Stimulated activated CD8-positive, alpha-beta memory T cell treated with anti-CD3 and anti-CD28 coated beads, Interleukin-4, amount 100 ng/mL, for 1 hour (primary cell): ENCODE measurements at places on chromosomes 7 and 10.

GRCh38 chr10:104049504-104050250 lies 36.0 kb downstream of the COL17A1 start:
- no peak for DNase-seq

GRCh38 chr10:75505293-75505692 lies 73.9 kb downstream of the LRMDA start:
- DNase-seq = no peak

DNA sequence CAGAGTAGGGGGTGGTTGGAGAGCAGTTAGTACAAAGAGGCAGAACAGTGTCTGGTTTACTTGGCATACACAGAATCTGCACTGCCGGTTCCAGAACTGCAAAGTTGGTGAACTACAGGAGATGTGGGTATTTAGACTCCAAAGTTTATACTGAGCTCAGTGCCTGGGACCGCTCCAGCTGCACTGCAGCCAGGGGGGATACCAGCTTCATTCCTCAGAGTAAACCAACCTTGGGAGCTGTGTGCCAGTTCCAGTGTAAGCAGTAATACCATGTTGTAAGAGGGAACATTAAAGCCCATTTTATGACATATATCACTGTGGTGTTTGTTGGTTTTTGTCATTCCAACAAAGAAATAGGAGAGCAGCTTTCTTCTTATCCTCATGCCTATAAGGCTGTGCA lies 23.4 kb downstream of the LOXL4 start:
- DNase-seq = no peak

DNA sequence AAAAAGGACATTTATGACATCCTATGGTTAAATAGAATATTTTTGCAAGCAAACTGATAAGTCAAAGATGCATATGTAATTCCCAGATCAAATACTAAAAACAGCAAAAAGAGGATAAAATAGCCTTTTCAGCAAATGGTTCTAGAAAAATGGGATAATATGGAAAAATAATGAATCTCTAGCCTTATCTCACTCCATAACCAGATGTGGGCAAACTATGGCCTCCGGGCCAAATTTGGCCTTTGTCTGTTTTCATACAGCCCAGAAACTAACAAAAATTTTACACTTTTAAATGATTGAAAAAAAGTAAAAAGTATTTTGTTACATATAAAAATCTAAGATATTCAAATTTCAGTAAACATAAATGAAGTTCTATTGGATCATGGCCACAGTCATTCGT lies 215.4 kb upstream of the PRSS1 start:
- no peak for DNase-seq

- DNase-seq = no peak
Observed at GRCh38 chr10:71857934-71858890, 7.2 kb upstream of the PSAP start.

DNA sequence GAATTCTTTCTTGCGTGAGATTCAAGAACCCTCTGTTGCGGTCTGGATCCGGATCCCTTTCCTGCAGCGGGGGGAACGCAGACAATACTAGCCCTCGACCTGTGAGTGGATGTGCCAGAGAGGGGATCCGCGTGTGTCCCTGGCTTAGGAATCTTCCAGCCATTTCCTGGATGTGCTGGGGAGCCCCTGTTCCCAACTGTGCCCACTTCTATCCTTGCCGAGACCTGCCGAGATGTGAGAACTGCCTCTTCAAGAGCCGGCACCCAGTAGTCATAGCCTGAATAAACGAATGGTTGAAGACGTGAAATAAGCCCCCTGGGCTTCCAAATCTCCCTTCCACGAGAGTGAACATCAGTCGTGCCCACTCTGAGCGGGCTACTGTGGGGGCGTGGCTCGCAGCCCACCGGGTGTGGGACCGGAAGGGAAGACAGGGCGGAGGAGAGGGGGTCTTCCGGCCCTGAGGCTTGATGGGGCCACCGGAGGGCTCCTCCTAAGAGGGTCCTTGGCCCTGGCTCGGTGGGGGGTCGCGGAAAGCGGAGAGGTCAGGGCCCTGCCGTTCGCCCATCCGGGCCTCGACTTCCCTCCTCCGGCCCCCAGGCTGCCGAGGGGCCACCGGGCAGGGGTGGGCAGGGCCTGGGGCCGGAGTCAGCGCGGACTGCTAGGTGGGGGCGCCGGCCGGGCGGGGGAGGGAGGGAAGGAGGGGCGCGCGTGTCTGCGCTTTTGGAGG lies 1.3 kb upstream of the CCDC136 start:
- no peak for DNase-seq

- DNase-seq = no peak
Observed at GRCh38 chr10:52276986-52277385, 37.1 kb upstream of the DKK1 start.

DNA sequence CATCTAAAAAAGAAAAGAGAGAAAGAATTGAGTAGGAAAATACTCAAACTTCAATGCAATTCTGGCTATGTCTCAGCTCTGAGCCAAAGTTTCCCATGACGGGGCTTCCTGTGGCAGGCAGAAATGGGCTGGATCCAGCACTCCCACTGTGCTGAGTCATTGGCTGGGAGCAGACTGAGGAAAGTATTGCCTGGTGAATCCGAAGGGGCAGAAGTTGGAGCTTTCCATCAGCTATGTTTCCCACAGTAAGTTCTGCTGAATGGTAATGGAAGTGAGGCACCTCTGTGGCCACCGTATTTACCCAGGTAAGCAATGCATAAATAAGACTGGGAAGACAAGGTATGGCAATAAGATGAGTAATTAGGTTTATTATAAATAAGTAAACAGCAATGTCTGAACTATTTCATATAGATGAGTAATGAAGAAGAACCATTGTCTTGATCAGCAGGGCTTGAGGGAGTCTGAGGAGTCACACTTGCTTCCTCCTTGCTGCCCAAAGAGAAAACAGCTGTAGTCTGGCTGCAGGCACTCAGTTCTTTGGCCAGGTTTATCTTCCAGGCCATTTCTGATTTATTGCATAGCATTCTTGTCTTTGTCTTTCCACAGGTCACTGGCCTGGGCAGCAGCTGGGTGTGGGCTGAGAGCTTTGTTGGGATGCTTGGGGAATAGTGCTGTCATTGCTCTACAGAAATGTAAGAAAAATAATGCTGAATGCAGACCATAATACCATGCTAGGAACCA lies 255.3 kb downstream of the DNAJB9 start:
- DNase-seq = no peak

DNA sequence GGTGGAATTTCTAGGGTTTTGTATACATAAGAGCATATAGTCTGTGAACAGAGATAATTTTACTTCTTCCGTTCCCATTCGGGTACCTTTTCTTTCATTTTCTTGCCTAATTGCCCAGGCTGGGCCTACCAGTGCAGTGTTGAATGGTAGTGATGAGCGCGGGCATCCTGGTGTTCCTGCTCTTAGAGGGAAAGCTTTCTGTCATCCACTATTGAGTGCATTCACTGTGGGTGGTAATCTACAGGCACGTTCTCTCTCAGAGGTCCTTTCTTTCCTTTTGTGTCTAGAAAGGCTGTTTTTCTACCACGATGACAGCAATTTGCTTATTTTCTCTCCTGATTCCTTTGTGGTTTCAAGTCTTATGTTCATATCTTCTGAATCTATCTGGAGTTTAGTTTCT lies 65.0 kb downstream of the INPP5A start:
- no peak for DNase-seq

DNA sequence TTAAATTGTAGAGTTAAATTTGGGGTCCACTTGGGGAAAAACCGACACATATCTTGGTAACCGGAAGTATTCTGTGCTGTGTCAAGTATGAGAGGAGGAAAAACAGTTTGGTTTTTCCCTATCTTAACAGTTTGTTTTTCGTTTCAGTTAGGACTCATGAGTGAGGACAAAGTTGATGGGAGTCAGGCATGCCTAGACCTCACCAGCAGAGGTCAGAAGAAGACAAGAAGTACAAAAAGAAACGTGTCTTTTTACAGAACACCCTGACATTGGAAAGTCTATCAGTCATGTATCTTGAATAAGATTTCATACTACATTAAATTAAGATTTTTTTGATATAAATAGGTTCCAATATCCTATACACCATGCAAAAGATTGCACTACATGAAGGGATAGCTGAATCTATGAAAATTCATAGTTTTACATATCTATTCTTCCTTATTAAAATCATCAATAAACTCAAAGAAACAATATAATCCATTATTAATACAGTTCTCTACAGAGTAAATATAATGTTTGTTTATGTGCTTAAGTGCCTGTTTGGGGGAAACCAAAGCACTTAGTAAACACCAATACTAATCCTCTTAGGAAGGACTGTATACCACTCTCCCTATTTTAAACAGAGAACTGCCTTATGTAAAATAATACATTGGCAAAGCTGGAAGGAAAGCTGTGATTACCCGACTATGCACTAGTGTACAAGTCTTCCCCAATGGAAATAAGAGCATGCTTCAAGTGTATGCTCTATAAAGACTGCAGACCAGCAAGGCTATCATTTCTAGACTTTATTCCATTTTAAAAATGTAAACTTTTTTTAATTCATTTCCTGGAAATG lies 95.6 kb downstream of the USP6NL start:
- DNase-seq = no peak

GRCh38 chr10:122062831-122063674 lies 74.1 kb downstream of the TACC2 start:
- DNase-seq = no peak

DNA sequence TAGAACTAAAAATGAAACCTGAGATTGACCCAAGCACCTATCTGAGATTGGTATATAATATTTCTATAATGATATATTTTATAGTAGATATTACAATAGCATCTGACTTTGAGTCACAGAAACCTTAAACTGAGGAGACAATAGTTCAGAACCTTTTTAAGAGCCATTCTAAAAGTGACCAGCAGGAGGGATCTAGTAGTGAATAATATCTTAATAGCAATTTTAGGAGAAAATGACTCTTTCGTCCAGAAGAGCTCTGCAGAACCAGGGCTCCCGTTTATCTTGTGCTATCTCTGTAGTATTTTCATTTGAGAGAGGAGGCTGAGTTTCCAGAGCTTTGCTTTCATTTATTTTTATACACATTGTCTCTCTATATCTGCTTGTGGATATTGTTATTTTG lies 68.1 kb downstream of the PODXL start:
- DNase-seq = no peak

- DNase-seq = no peak
Observed at GRCh38 chr7:108252177-108252576, 122.0 kb upstream of the LAMB4 start.

DNA sequence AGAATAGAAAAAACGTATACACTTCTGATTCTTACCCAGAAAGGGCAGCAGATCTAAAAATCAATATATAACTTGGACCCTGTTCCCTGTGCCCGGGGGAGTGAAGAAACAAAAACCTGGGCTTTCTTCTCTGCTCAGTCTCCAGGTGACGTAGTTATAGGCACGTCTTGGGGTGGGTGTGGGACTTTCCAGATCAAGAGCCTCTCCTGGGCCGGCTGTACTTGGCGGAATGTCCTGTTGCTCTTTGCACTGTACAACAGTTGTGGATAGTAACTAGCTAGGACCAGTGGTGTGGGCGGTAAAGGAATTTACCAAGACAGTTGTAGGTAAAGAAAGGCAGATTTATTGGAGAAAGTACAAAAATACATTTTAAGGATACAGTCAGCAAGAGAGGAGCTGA lies 40.4 kb upstream of the STEAP4 start:
- DNase-seq = no peak

GRCh38 chr7:28643188-28643569 lies 230.9 kb downstream of the CREB5 start:
- no peak for DNase-seq

DNA sequence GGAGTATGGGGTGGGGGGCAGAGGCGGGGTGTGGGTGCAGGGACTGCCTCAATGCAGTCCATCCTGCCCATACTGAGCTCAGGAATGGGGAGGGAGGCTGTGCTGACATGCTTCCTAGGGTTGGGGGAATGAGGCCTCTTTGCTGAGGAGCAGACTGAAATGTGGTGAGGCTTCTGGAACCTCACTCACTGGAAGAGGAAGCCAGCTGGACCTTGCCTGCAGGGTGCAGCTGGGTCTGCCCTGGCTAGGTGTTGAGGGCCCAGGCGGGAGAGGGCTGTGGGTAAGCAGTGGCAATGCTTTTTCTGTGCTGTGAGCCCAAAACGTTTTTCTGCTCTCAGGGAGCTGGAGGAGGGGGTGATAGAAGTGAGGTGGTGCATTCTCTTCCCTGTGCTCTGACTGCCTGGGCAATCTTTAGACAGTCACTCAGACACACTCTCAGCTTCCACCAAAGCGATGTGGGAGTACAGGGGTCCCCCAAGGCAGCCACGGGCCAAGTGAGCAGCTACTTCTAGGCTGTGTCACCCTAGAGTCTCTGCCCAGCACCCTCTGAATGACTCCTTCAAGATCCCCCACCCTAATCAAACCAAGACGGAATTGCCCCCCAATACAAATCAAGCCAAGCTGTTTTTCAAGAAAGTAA lies 41.1 kb upstream of the BMPR1A start:
- no peak for DNase-seq

GRCh38 chr7:96719164-96719563 lies 9.5 kb upstream of the SEM1 start:
- DNase-seq = no peak

- no peak for DNase-seq
Observed at GRCh38 chr10:62115842-62116241, 152.8 kb downstream of the RTKN2 start.

DNA sequence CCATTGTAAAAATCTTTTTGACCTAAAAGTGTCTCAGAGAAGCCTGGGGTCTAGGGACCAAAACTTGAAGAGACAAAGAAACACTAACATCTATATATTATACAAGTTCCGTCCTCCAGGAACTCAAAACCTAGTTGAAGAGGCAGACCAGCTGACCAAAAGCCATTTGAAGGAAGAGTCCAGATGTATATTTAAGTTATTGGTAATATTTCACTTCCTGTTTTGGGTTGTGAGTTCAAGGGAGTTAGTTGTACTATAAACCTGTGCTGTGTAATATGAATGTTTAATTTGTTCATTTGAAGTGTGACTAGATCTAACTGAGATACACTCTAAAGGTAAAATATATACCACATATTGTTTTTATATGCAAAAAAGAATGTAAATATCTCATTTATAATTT lies 45.0 kb downstream of the CDK1 start:
- no peak for DNase-seq

DNA sequence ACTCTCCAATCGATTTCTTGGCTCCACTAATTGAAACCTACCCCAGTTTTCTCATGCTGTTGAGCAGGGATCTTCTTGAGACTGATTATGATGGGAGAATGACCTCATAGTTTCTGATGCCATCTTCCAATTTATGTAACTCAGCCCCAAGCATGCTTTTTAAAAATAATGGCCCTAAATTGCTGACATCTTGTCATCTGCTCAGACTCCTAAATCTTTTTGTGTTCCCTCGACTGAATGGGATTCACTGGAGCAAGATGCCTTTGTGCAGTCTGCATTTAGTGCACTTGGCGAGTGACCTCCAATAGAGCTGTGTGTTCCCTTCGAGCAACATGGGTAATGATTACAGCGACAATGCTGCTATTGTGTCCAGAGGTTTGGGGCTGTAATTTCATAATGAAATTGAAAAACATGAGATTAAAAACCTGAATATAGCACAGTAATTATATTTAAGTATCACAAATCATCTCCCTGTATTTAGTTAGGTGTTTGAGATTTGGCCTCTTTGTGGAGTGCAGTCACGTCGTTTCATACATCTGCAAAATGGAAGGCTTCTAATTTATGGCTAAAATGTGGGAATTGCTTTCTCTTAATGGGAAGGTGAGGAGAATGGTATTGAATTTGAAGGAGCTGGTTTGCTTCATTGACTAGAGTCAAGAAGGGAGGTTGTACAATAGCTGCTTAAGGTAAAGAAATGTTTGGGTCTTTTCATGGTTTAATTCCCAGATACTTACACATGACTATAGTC lies 192.9 kb downstream of the AUTS2 start:
- DNase-seq = no peak

GRCh38 chr7:158357106-158357897 lies 230.3 kb downstream of the PTPRN2 start:
- DNase-seq = no peak
